ENCODE measurements at places on chromosomes 16 and 17. TPM values are rescaled to one million over a fixed set of nuclear protein-coding genes. Genes with fewer than 3 reads are reported as not detected.

GRCh38 chr17:43515656-43516055, 30.5 kb downstream of the ETV4 start:
- peaks cover 11% of the 10 kb centered on the region for H3K36me3 ChIP-seq
- DNase-seq, result no peak
- H3K27ac ChIP-seq, result no peak overlapping the region
- no peaks in the 10 kb centered on the region for H3K4me1 ChIP-seq

Gene SCARF1
- 20.1 TPM for total RNA-seq

Gene PRAC1
- total RNA-seq, result not detected

Gene NECAB2
- total RNA-seq, result 0.82 TPM

DNA sequence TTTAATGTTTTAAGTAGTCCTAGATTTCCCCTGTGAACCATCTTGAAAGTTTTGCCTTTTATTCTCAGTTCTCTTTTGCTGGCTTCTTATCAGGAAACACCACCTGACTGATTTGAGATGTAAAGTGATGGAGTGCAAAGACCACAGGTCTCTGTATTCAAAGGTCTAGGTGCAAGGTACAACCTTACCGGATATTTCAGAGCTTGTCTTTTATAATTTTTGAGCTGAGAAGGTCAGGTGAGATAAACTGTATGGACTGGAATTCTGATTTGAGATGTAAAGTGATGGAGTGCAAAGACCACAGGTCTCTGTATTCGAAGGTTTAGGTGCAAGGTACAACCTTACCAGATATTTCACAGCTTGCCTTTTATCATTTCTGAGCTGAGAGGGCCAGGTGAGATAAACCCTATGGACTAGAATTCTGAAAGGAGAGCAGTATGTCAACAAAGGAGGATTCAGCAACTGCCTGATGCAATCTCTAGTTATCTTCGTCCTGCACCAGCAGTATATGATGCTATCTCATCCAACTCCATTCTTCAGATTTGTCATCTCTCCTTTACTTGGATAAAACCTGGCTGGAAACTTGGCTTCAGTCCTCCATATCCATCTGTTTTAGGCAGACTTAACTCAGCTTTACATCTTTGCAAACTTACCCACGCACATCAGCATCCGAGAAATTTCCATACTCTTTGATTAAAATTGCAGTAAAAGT, 64.3 kb downstream of the CENPV start:
- no peaks in the 10 kb centered on the region for H3K27me3 ChIP-seq
- no peak overlapping the region for H3K4me3 ChIP-seq
- no peak for DNase-seq
- H3K36me3 ChIP-seq, result no peaks in the 10 kb centered on the region
- peaks cover 12% of the 10 kb centered on the region for H3K4me1 ChIP-seq

DNA sequence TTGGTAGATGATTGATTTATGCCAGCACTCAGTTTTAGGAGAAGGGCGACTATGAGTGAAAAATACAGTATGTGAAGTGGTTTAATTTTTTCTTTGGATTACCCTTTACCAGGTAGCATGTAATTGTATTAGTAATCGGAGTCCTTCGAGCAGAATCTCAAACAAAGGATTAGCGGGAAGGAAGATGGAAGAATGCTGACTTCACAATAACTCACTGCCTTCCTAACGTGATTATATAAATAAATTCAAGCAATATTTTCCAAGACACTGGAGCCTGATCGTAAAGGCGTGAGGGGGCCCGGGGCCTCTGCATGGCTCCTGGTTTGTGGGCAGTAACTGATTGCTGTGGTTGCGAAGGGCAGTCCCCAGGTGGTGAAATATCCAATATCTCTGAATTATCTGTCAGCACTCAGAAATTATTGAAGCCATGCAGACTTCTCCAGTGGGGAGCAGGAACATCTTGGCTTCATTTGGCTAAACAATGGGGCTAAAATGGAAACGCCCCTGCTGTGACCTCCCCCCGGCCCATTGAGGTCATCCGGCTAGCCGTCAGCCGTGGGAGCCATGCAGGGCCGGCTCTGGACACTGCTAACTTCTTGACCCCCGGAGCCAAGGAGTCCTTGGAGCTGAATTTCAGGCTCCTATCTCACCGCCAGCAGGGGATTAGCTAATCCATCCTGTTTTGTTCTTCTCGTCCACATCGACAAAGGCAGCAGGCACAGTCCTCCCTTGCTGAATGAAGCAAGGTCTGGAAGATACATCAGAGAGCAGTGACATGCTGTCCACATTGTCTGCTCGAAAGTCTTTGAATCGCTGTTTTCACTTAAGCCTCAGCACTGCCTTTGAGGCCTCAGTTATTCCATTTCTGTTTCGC, 295.9 kb upstream of the N4BP1 start:
- no peaks in the 10 kb centered on the region for H3K36me3 ChIP-seq
- no peak overlapping the region for H3K4me3 ChIP-seq
- no peaks in the 10 kb centered on the region for H3K4me1 ChIP-seq
- no peak for DNase-seq
